ENCODE measurements at places on chromosomes 12 and 14. TPM values are rescaled to one million over a fixed set of nuclear protein-coding genes. Genes with fewer than 3 reads are reported as not detected.

Gene C12orf57
- total RNA-seq: 295 TPM

Gene HOXC12
- 2.8 TPM for total RNA-seq

Gene MYBPC1
- not detected for total RNA-seq

Gene NTF3
- not detected for total RNA-seq

Gene DEGS2
- not detected for total RNA-seq

Gene OTX2
- not detected for total RNA-seq

Gene ZDHHC22
- total RNA-seq: not detected

Gene DPPA3
- not detected for total RNA-seq

Gene PDZRN4
- not detected for total RNA-seq

Gene OR10G3
- not detected for total RNA-seq

Gene SPTB
- 1.9 TPM for total RNA-seq

Gene JDP2
- total RNA-seq: 38.6 TPM

Gene SLC6A15
- total RNA-seq: 38.2 TPM

Gene THTPA
- total RNA-seq: 23.6 TPM

Gene PKP2
- total RNA-seq: 9.8 TPM

Gene DIO2
- 0.34 TPM for total RNA-seq

Gene RDH5
- total RNA-seq: 14.3 TPM

Gene SAMD15
- 2.6 TPM for total RNA-seq

Gene FAM186B
- total RNA-seq: 1.2 TPM

Gene KRT72
- total RNA-seq: not detected

Gene DDX23
- 66.8 TPM for total RNA-seq

Gene NID2
- 1.1 TPM for total RNA-seq

Gene INSM2
- not detected for total RNA-seq

Gene TSPAN11
- total RNA-seq: 2.4 TPM

Gene LRRC43
- total RNA-seq: not detected

Gene NOC4L
- total RNA-seq: 23.2 TPM
